ENCODE measurements at places on chromosomes 3 and 15.

DNA sequence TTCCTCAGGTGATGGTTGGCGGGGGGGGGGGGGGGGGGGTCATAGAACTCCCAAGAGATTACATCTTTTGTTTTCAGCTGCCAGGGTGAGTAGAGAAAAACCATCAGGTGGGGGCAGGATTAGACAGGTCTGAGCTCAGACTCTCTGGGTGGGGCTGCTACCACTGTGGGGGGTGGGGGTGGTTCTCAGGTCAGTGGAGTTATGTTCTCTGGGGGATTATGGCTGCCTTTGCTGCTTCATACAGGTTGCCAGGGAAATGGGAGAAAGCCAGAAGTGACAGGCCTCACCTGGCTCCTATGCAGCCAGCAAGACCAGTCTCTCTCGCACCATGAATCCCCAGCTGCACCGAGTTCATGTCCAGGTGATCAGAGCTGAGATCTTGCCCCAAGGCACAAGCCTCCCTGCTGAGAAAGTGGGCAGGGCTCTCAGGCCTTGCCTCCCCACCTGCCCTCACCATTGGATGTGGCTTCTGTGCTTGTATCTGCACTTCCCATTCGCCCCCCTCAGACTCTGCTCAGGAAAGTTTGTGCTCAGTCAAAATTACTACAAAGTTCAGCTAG, 828.1 kb downstream of the MCTP2 start:
- DNase-seq, result no peak

DNA sequence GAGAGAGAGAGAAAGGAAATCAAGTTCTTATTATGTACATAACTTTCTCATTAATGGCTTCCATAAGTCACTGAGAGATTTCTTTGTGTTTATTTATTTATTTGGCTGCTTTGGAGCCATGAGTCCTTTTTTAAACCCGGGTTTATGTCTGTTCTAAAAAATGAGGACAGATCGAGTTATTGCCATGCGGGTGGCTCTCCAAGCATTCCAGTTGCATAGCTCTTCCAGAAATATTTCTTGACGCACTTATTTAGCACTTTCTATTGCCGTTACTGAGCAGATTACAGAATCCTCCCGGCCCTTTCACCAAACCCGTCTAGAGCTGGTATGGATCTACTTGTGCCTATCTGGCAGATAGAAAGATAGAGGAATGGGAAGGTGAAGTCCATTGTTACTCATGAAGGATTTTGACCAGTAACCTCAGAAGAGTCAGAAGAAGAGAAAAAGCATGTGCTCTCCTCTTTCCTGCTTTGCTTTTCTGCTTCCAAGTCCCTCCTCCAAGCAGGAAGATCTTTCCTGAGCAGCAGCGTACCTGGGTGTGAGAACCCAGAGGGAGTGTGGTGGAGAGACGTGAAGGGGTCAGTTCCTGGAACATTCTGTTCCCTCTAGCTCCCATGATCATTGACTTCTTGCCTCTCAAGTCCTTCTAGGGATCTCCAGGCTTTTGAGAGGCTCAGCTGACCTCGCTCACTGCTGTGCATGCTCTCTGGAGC, 112.8 kb downstream of the LPP start:
- no peak for DNase-seq

- no peak for DNase-seq
Measured at GRCh38 chr3:120033596-120033995, 60.7 kb downstream of the GSK3B start.

DNA sequence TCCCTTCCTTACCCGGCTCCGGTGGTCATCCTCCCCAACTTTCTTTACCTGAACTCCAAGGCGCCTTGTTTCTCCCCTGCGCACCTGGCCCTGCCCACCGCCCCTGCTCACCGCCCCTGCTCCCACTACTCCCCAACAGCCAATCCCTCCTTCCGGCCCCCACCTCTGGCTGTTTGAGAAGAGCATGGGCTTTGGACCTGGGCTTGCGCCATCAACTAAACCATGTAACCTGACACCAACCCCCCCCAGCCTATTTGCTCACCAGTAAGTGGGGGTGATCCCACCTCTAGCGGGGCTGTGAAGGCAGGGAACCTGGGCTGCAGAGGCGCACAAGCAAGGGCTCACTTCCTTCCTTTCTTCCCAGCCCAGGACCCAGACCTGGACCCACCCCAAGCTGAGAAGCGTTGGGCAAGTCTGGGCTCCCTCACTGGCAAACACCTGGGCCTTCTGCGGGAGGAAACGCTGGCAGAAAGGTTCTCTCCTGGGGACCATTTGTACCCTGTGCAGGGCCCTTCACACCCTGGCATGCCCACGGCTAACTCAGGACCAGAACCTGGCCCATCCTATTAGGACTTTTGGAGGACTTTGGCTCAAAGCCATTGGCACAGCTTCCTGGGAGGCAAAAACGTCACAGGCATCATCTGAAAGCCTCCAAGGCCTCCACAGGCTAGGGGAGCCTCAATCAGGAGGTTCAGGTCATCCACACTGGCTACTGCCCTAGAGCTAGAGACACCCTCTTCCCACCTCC, at the start of gene PLXNB1:
Gene PLXNB1 (minus strand): TSS at position 127 of the 748 bp plus-strand sequence. CDS start 5,475 bp downstream, outside the sequence.
- DNase-seq, result no peak

- no peak for DNase-seq
Measured at GRCh38 chr3:14266361-14266760, 87.7 kb downstream of the LSM3 start.

DNA sequence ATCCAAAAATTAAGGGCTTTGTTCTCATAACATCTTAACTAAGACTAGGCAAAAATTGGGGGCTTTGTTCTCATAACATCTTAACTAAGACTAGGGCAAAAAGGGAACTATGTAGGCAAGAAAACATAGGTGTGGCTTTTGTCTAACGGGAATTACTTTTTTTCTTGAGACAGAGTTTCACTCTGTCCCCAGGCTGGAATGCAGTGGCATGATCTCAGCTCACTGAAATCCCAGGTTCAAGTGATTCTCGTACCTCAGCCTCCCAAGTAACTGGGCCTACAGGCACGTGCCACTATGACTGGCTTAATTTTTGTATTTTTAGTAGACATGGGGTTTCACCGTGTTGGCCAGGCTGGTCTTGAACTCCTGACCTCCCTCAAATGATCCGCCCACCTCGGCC, 49.8 kb upstream of the CSPG5 start:
- DNase-seq, result no peak

DNA sequence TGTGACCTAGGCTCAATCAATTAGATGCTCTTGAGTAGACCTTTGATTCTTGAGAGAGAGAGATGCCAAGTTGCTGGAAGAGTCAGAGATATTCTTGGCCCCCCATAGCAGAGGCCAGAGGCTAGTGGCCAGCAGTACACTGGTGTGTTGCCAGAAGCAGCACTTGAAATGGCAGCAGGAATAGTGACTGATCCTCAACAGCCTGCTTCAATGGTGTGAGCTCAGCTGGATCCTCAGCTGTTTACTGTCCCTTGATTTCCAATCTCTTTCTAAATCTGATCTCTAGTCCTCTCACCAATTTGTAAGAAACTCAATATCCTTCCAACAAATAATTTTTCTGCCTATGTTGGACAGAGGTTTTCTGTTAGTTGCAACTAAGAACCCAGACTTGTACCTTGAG, 170.3 kb upstream of the CCDC54 start:
- DNase-seq, result no peak

DNA sequence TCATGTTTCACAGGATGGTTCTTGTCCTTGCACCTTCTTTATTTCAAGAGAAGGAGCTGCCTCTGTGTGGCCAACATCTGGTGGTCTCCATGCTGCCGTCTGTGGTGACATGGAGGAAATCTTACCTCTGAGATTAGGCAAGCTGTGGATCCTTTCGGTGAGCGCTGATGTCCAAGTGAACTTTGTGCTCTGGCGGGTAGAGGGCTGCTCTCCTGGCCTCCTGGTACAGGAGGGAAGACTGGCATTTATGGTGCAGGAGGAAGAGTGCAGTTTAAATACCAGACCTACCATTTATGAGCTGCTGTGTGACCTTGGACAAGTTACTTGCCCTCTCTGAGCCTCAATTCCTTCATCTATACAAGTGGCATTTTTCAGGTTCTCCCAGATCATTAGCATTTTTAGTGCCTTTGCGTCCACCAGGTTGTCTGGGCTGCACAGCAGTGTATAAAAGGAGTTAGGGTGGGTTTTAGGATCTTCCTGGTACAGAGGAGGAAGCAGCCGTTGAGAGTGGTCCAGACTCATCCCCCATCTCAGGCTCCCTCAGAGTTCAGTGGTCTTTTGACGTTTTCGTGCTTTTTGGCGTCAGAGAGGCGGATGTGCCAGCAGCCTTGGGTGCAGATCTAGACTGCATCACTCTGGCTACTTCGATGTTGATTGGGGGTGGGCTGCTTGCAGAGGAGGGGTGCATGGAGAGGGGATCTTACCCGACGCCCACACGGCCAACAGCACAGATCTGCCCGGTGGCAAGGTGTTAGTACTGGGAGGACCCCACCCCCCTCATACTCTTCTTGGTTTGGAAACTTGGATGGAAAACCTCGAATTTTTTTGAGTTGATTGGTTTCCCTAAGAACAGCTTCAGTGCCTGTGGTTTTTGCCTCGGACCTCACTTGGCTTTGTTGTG, 162.2 kb downstream of the ITPR1 start:
- DNase-seq, result no peak

GRCh38 chr3:62281726-62282125, 91.6 kb downstream of the FEZF2 start:
- no peak for DNase-seq

DNA sequence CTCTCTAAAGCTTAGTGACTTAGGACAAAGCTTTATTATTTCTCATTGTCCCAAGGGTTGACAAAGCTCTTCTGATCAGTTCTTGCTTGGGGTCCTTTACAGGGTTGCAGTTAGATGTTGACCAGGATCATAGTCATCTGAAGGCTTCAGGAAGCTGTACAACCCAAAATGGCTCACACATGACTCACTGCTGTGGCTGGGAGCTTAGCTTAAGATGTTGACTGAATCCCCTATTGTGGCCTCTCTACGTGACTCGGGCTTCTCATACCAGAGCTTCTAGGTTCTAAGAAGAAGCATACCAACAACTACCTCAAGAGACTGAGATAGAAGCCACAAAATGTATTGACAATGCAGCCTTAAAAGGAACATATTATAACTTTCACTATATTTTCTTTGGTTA, 569.6 kb upstream of the ROBO2 start:
- no peak for DNase-seq
